ENCODE measurements at places on chromosomes 6 and 20.
A peak's percentile ranks its signal among the peaks of the same experiment; 100 is the strongest.

DNA sequence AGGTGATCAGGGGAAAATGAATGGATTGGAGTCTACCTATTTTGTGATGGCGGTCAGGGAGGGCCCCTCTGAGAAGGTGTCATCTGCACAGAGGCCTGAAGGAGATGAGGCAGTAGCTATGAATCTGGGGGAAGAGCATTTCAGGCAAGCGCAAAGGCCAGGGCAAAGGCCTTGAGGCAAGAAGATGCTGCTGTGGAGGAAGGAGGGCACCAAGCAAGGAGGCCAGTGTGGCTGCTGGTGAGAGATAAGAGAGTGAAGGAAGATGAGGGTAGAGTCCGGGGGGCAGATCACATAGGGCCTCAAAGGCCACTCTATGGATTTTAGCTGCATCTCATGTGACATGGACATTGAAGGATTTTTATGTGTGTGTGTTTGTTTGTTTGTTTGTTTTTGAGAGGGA is 20.6 kb upstream of the CSNK2A1 start:
- DNase-seq, result no peak

- DNase-seq, result no peak
Observed at GRCh38 chr6:10305790-10306415, 109.0 kb downstream of the TFAP2A start.

DNA sequence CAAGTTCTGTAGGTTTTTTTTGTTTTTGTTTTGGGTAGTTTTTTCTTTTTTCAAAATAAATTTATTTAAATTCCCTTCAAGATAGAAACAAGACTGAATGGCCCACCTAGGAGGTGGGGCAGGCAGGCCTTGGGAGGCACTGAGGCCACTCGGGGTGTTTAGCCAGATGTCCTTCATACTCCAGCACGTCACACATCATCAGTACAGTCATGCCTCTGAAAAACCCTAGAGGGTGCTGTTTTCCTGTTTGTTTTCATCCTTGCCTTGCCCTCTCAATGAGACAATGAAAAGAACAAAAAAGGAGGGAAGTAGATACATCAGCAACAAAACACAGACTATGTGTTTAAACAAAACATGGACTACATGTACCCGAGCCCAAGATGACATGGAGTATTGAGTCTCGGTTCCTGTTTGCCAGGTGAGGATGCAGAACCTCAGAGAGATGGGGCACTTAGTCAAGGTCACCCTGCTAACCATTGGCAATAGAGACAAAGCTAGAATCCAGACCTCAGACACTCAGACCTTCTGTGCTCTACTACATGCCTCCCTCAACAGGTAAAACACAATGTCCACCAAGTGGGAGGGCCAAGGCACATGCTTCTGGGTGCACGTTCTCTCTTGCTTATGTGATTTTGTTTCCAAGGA is 26.8 kb upstream of the CLIC5 start:
- DNase-seq, result no peak

DNA sequence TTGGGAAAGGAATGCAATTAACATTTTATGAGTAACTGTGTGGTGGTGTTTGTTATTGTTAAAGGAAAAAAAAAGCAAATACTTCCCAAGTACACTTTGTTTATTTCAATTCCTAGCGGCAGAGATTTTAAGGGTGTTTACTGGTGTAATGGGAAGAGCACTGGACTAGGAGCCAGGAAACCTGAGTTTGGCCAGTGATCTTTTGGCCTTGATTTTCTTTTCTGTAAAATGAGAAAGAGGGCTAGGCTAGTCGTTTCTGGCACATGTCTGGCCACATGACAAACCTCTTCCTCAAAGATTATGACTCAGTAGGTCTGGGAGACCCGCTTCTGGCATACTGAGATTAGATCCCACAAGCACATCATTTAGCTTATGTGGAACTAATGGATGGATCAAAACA is 428.1 kb upstream of the NOX3 start:
- DNase-seq, result no peak

GRCh38 chr6:46453741-46454316 is 37.4 kb downstream of the RCAN2 start:
- DNase-seq, result no peak

DNA sequence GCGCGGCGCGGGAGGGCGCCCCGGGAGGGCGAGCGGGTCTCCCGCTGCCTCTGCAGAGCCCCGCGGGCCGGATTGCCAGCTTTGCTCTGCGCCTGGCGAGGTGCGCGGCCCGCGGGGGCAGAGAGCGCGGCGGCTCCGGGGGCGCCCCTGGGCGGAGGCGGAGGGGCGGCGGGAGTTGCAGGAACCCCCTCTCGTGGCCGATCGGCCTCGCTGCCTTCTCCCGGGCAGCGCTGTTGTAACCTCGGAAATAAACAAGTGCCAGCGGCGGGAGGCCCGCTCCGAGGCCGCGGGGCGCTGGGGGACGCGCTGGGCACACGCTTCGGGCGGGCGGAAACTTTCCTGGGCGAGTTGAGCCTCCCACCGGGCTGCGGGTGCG is 1.2 kb downstream of the CDH4 start:
- no peak for DNase-seq

DNA sequence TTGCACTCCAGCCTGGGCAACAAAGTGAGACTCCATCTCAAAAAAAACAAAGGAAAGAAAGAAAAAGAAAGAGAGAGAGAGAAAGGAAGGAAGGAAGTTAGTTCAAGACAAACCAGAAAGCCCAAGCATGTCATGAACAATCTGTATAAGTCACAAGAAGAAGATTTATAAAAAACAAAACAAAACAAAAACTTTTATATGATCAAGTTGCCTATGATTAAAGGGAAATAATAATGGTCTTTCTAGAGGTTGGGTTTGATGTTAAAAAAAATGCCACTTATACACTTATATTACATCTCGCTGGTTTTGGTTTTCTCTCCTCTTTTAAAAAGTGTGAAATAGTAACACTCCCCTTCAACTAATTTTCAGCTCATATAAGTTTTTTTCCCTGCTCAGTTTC is 146.2 kb upstream of the CARMIL1 start:
- no peak for DNase-seq

GRCh38 chr6:118296129-118296901 is 251.8 kb upstream of the PLN start:
- DNase-seq, result no peak

GRCh38 chr20:10662151-10662550 is 11.6 kb downstream of the JAG1 start:
- DNase-seq, result no peak

DNA sequence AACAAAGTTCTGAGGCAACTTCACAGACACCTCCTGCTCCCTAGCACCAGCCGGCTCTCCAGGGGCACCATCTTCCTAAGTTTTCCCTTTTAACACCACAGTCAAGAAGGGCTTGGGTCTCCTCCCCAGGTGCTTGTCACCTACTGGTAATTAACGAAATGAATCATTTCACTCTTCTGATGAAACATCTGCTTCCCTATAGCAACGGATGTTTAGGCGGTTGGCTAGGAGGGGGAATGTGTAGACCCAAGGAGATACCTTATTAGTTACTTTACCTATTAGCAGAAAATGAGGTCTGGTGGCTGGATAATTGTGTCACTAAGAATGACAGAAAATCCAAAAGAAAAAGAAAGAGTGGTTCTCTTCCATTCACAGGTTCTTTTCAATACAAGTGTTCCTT is 46.3 kb upstream of the FABP7 start:
- no peak for DNase-seq

DNA sequence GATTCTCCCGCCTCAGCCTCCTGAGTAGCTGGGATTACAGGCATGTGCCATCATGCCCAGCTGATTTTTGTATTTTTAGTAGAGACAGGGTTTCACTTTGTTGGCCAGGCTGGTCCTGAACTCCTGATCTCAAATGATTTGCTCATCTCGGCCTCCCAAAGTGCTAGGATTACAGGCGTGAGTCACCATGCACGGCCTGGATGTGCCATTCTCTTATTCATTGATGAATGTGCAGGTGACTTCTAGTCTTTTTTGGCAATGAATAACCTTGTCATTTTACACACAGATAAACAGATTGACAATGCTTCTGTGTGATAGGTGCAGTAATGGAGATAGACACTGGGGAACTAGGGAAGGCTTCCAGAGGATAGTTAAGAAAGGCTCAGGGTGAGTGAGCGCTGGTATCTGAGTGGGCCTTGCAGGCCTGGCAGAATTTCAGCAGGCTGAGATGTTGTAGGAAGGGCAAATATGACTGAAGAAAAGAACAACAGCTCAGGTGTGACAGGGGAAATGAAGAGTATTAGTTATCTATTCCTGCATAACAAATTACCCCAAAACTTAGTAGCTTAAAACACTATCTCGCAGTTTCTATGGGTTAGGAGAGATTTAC is 23.3 kb downstream of the PPARD start:
- peak; percentile 67 for DNase-seq

DNA sequence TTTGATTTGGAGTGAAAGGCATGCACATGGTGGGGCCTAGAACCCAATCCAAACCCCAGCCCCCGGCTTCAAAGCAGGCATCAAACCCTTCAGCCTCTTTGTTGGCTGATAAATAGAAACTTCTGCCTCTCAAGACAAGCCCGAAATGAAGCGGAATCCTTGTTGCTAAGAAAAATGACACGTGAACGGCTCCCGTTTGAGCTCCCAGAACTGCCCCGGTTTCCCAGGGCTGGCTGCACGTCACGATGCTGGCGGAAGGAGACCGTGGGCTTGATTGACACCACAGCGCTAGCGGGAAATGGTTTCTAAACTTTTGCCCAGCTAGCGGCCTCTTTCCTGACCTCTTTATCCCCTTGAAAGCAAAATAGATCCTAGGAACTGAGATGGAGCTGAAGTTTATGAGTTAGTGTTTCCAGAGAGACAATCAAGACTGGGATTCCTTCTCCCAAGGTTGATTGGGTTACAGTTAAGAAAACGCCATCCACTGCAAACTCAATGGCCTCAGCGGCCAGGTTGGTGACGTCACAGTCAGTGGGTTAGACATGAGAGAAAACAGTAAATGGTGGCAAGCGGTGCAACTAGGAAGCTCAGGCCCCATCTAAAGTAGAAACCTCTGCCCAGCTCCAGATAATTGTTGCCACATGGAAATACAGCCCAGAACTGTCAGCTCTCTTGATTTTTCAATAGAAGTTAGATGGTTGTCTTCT is 117.0 kb downstream of the ANKRD60 start:
- no peak for DNase-seq

GRCh38 chr6:17589406-17590096 is 10.6 kb upstream of the FAM8A1 start:
- peak; percentile 82 for DNase-seq

DNA sequence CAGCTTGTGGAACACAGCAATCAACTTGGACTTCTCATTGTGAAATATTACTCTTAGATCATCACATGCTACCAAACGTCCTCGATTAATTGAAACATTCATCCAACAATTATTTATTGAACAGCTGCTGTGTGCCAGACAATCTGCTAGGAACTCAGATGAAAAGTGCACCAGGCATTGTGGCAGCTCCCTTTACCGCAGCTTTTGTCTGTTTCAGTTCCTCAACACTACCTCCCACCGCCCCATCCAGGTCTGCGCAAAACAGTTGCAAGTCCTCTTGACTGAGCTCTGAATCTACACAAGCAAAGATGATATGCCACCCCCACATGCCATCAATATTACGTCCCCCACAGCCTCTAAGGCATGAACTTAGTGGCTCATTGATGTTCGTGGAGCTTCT is 1094.4 kb upstream of the MAP3K7 start:
- no peak for DNase-seq

DNA sequence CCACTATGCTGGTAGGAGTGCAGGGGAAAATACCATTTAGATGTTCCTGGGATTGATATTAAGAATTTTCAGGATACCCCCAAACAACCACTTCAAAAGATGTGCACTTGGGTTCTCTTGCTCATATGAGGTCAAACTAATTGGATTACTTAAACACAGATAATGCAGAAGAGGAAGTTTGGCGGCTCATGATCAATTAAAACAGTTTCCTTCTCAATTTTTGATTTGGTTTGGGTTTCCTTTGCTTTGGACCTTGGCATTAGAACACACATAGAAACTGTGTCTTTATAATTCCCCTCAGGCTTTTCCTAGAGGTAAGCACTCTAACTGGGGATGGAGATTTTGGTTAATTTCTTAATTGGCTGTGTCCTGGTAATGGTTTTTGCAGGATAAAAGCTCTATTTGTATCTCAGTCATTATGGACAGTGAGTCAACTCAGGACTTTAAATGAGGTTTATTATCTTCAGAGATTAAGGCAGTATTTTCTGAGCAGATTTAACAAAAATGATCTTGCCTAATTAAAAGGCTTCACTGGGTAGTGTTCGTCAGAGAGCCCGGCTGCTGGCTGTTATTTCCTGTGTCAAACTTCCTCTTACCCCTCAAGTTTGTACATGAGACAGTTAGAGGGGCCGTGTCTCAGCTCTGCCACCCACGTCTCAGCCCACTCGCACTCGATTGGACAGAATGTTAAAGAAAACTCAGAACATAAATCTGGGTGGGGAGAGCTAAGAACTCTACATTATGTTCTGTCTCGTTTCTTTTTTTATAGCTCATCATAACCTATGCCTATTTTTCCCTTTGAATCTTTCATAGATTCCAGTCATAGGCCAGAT is 50.3 kb upstream of the PREP start:
- DNase-seq, result no peak

GRCh38 chr20:50993876-50994275 is 29.0 kb downstream of the KCNG1 start:
- DNase-seq, result no peak

DNA sequence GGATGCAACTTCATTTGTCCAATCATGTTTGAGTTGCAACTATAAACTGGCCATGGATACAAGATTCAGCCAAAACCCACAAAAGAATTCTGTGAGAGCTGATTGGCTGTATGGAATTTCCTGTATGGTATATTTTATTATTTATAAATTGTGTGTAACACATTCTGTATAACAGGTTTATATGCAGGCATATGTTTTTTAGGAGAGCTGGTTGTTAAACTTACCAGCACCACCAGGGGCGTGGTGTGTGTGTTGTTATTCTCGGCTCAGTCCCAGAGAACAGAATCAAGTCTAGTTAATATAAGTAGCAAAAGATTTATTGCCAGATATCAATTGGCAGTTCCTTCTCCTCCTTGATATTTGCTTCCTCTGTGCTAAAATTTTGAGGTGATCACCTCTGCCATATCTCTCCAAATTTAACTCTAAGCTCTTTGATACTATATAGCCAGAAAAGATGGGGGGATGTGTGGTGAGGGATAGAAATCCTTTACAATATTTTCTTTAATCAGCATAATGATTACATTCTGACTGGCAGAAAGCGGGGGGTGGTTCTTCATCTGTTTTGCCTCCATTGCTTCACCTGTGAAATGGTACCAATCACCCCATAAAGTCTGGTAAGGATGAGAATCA is 22.9 kb downstream of the CNBD2 start:
- DNase-seq, result no peak

GRCh38 chr6:11276911-11277274 is 44.4 kb upstream of the NEDD9 start:
- no peak for DNase-seq

- DNase-seq, result no peak
Observed at GRCh38 chr20:21505810-21506530, 7.9 kb downstream of the NKX2-2 start.

DNA sequence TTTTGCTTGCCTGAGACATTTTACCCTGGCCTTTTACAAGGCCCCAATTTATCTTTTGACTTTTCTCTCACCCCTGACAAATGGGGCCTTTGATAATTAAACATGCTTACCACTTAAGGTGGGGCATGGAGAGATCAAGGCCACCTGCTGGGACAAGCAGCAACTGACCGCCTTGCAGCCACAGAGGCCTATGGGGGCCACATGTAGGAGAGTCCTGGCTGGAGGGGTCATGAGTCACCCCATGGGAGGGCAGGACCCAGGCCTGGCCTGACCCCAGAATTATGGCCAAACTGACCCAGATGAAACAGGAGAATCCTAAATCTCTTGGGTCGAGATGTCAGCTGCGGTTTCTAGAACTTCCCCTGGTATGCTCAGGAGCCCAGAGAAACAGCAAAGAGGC is 8.5 kb upstream of the OCSTAMP start:
- DNase-seq, result no peak

GRCh38 chr20:22106308-22106938 is 401.0 kb downstream of the PAX1 start:
- no peak for DNase-seq

- no peak for DNase-seq
Observed at GRCh38 chr6:36230371-36230770, 33.8 kb downstream of the BRPF3 start.
